ENCODE measurements at places on chromosomes 6 and 20.

DNA sequence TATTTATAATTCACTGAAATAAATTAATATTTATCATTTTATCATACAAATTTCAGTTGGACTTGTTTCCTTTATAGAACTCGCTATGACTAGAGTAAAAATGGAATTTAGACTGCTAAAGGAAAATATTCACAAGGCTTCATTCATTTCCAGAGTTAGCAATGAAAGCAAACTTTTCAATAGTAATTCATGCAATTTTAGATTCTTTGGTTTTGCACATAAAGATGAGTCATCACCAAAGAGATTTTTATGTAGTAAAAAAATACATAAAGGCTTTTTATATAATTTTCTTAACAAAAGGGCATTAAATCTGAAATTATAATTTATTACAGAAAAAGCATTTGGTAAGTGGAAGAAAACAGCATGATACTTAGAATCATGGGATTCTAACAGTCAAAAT is 37.2 kb upstream of the STXBP5 start:
- no peak for DNase-seq

DNA sequence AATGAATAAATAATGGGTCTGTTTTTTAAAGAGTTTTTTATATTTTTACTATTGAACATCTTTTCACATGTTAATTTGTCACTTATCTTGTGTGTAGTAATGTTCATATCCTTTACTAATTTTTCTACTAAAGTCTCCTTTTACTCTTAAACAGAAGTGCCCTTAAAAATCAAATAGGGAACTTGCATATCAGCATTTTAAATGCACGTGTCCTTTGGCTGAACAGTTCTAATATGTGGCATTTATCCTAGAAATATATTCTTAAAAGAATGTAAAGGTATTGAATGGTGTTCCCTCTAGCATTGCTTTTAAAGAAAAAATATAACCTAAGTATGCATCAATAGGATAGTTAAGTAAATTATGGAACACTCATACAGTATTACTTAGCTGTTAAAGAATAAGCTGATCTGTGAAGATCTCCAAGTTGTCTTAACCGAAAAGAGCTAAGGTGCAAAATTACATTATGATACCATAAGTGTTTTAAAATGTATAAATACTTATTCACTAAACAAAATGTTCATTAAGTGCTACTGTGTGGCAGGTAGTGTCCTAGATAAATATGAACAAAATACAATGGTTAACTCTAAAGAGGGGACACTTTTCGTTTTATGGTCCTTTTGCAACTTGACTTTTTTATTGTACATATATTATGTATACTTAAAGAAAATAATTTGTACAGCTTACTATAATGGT is 631 bp upstream of the PGBD1 start:
- DNase-seq = no peak

- DNase-seq = no peak
These were observed 26.9 kb upstream of the CBLN4 start for GRCh38 chr20:56032251-56032650.

- no peak for DNase-seq
These were observed 22.7 kb upstream of the FBXL4 start for GRCh38 chr6:98970469-98970868.

GRCh38 chr6:20647585-20647984 is 113.3 kb downstream of the CDKAL1 start:
- no peak for DNase-seq

- no peak for DNase-seq
These were observed 5.6 kb upstream of the VNN2 start for GRCh38 chr6:132763269-132763668.

DNA sequence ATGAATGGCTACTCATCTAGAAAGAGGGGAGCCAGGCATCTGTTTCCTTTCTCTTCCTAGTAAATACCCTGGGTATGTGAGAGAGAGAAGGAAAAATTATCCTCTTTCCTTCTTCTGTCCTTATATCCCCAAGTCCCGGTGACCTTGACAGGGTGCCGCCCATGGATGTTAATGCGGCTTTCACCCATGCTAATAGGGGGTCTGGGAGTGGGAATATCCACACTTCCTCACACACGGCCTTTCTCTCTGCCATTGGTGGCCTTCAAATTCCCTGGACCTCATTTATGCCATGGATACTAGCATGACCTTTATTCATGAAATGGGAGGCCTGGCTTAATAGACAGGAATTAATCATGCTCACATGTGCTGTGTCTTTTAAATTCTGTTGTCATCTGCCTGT is 159.0 kb upstream of the NOX3 start:
- no peak for DNase-seq

DNA sequence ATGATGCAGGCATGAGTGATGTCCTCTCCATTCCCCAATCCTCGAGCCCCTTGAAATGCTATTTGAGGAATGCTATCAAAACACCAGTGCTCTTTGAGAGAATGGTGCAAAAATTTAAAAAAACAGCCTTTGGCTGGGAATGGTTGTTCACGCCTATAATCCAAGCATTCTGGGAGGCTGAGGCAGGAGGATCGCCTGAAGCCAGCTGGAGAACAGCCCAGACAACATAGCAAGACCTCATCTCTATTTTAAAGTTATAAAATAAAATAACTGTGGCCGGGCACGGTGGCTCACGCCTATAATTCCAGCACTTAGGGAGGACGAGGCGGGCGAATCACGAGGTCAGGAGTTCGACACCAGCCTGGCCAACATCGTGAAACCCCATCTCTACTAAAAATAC is 4.2 kb upstream of the VARS1 start:
- DNase-seq = no peak

DNA sequence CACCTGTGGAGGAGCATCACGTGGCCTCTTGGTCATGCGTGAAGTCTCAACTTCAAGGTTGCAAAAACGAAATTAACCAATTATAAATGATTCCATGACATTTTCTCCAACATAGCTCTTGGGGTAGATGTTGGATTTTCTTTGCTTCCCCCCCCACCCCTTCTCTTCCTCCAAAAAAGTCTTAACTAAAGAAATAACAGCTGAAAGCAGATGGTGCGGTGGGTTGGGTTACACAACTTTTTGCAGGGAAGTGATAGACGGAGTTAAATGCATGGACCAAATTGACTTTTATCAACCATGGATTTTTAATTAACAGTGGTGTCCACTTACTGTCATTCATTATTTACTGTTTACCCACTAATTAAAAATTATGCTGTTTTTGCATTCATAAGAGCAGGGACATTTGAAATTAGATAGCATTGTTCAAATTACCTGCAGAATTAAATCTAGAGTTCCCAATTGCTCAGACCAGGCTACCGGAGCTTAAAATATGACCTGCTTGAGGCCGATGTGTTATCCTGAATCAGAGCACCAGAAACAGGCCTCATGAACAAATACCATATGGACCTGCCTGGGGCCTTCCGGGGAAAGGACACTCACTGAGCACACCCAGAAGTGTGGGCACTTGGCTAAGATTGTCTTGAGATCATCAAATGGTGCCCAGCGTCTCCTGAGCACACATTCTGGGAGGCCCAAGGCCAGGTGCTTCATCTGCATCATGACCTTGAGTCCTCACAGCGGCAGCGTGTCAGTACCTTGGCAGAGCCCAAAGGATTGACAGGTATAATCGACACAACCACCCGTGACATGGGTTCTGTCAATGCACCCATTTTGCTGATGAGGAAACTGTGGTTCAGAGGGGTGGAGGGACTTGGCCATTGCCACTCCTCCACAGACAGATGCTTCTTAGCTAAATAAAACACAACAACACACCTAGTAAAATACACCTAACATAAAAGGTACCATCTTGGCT is 41.5 kb downstream of the APCDD1L start:
- peak; percentile 80 for DNase-seq

DNA sequence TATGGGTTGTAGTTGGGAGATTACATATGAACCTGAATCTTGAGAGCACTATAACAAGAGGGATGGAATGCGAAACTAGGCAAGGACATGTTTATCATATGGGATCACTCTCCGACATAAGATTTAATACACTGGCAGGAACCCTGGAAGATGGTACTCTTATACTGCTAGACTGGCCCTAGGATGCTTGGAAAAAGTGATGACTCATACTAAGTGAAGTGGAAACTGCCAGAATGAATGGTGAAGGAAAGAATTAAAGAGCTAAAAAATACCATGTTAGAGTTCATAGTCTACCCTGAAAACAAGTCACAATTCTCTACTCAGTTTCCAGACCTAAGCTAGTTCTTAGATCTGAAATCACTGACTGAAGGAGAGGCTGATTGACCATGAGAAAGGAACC is 45.5 kb upstream of the THEMIS start:
- no peak for DNase-seq

All from osteocyte (in vitro differentiated cells).